GM13977 (cell line): ENCODE measurements at places on chromosomes 5 and 9.

DNA sequence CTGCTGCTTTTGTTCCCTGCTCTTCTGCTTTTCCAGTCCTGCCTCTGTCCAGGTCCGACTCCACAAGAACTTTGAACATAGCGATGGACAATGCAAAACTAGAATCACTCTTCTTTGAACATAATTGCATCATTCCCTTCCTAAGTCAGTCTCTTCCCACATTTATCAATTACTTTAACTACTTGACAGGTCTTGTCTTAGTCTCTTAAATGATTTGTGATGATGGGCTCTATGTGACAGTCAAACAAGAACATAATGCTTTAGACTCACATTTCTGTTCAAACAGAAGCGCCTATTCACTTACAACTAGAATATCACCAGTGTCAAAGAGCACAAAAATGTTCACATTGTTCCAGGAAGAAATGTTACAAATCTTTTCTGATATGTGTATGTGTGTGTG lies 278.1 kb downstream of the SH3GL2 start:
- DNase-seq, result no peak

GRCh38 chr9:136482046-136482792 lies 621 bp downstream of the SEC16A start:
- no peak for DNase-seq

GRCh38 chr5:123035360-123035917 lies 1.1 kb downstream of the PPIC start:
- peak; percentile 47 for DNase-seq

- no peak for DNase-seq
Observed at GRCh38 chr5:101811466-101811865, 484.6 kb downstream of the SLCO4C1 start.

- no peak for DNase-seq
Observed at GRCh38 chr5:14718778-14719177, 54.3 kb downstream of the OTULIN start.

GRCh38 chr9:109378316-109378715 lies 57.5 kb upstream of the EPB41L4B start:
- no peak for DNase-seq

GRCh38 chr9:86944796-86945727 lies 2.2 kb downstream of the GAS1 start:
- no peak for DNase-seq

DNA sequence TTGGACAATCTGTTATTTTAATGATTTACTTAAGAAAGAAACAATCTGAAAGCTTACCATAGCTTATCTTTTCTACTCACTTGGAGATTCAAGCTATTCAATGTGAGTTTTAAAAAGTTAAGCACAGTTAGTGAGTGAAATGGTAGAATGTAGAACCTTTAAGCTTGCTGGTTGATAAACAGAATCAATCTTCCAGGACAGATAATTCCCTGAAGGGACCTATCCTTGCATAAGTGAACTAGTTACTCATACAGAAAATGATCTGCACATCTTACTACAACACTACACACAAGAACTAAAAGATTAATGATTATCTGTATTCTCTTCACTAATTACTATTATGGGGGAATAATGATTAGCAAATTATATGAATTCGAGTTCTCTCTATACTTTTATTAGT lies 165.6 kb downstream of the PALM2AKAP2 start:
- no peak for DNase-seq

DNA sequence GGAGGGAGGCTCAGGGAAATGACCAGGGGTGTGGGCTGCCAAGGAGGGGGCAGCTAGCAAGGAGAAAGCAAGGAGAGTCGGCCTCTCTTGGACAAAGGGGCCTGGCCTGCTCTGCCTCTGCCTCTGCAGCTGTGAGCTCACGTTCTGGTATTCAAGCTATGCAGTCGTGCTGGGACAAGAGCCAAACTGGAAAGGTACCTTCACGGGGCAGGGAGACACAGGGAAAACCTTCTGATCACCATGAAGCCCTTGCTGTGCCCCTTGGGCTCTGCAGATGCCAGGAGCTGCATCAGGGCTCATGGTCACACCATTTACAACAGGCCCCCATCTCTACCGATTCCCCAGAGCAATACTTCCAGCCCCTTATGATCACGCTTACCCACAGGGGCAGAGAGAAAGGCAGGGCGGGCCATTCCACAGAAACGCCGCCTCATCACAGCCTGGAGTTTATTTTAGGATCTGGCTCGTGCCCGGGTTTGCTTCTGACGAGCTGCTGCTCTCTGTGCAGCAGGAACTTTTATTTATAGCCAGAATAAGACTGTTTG lies 63.2 kb downstream of the PRRT1B start:
- no peak for DNase-seq

DNA sequence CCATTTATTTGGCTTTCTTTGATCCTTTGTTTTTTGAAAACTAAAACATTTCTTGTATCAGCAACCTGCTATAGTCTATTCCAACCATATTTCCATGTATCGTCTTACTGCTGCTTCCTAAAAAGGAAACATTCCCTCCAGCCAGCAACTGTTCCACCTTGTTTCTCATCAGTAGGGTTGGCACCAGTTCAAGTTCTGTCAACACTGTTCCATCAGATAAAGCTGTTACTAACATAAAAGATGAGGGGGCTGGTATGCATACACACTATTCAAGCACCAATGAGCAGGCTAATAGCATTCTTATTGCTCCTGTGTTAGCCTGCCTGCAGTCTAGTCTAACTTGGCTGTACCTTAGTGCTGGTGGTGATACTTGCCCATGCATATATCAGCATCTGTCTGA lies 178.3 kb downstream of the CWC27 start:
- no peak for DNase-seq

GRCh38 chr5:94623011-94623410 lies 4.5 kb downstream of the SLF1 start:
- DNase-seq, result no peak

DNA sequence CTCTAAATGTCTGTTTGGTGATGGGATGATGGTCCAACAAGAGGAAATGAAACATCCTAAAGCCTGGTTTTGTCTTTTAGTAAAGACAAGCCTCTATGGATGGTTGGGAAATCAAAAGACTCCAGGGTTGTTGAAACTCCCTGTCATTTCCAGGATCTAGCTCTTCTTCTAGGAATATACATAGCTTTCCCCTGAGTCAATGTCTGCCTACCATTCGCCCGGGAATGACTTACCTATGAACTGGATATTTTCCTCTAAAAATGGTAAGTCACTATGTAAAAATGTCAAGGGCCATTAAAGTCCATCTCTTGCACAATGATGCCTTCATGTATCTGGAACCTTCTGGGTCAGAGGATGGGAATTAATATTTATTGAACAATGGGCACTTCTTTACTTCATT lies 11.1 kb upstream of the KIF12 start:
- no peak for DNase-seq

GRCh38 chr9:111966861-111967291 lies 70.3 kb downstream of the UGCG start:
- DNase-seq, result no peak

GRCh38 chr9:132769906-132770769 lies 99.9 kb downstream of the GTF3C4 start:
- DNase-seq, result peak; percentile 85

GRCh38 chr5:41882765-41883164 lies 12.5 kb upstream of the OXCT1 start:
- no peak for DNase-seq

DNA sequence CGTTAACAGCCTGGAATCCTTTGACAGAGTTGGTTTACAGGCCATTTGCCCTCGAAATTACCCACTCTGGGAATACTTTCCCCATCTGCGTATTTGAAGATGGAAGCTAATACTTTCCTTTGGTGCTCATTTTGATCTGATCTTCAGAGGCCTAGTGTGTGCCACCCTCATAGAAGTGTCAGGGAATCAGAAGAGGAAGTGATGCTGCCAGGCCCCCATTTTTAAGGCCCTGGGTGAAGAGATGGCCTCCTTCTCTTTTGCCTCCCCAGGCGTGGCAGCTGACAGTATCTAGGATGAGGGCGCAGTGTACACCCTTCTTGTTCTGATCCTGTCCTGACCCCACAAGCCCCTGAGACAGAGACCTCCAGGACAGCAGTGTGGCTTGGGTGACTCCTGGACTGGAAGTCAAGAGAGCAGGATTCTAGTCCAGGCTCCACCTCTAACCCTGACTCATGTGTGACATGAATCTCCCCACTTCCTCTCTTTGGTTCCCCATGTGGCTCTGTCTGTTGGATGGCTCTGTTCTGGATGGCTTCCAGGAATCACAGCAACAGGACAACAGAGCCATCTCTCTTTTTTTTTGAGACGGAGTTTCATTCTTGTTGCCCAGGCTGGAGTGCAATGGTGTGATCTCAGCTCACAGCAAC lies 27.8 kb downstream of the CSF1R start:
- no peak for DNase-seq

DNA sequence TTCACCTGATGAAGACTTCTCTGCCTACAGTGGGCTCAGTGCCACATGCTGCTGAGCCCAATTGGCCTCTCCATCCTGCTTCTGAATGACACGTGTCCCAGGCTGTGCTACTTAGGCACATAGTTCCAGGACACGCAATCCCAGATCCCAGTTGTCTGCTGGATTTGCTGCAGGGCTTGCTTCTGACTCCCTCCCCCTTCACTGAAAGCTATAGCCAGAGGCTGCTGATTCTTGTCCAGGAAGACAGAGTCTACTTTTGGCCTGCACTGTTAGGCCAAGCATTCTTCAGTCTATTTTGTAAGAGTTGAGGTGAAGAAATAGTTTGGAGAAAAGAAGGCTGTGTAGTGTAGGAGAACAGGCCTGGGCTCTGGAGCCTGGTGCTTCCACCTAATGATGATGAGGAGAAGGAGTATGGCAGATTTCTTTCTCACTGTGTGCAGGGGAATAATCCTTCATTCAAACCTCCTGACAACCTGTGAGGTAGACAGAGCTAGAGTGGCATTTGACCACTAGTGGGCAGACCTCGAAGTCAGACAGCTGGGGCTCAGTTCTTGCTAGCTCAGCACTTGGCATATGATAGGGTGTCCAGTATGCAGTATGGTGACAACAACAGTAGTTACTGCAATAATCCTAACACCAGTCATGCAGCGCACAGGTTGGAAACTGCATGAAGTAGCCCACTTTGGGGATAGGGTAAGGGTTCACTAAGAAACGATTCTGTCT lies 19.5 kb upstream of the ASPN start:
- DNase-seq, result peak; percentile 22

DNA sequence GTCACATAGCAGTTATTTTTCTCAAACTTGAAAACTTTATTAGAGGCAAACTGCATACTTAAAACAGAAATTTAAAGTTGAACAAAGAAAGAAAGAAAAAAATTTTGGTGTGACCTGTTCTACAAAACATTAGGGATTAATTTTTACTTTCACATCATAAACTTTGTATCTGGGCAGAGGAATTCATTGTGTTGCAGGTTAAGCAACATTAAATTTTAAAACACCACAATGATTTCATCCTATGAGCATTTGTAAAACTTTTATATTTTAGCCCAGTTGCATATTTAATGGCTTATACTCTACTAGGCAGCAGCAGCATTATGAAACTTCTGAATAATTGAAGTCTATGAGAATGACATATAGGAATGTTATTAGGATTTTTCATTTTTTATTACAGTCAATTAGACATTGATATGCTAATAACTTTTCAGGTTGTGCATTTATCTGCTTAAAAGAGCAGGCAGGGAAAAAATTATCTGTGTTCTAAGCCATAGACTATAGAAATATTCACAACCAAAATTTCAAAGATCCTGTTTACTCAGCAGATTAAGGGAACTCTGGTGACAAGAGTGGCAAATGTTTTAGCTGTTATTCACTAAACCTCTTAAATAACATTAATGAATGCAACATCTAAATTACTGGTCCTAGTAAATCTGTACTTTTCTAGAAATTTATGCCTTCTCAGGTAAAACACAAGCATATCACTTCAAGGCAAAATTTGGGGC lies 1088.5 kb upstream of the CDH6 start:
- DNase-seq, result no peak

DNA sequence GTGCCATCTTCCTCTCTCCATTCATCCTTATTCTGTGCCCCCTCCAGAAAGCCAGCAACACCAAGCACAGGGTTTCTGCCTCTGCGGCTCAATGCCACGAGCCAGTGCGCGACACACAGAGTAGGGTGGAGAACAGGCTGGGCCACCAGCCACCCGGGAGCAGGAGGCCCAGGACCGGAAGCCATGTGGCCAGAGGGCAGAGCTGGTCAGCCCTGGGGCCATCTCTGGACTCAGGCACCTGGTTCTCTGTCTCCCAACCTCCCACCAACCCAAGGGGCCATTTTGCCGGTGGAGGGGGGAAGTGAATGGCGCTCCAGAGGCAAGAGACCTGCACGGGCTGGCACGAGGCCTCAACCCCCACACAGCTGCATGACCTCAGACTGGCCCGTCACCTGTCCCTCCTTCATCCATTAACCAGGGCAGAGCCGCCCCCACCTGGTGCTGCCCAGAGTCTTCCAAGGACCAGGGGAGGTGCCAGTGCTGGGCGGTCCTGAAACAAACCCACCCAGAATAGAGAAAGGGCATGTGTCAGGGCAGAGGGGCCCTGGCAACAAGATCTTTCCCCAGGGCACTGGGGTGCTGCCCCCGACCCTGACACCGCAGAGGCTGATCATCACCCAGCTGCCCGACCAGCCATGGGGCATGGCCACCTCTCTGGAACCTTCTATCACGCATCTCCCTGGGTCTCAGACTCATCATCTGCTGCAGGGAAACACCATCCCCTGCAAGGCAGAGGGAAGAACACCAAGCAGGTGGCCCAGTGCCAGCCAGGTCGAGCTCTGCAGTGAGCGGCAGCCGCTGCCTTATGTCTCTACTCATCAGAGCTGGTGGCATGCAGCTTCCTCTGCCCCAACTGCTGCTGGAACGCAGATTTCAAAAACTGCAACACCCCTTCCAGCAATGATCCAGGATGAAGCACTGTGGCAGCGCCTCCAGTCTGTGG lies 11.9 kb downstream of the VAV2 start:
- DNase-seq, result peak; percentile 48

DNA sequence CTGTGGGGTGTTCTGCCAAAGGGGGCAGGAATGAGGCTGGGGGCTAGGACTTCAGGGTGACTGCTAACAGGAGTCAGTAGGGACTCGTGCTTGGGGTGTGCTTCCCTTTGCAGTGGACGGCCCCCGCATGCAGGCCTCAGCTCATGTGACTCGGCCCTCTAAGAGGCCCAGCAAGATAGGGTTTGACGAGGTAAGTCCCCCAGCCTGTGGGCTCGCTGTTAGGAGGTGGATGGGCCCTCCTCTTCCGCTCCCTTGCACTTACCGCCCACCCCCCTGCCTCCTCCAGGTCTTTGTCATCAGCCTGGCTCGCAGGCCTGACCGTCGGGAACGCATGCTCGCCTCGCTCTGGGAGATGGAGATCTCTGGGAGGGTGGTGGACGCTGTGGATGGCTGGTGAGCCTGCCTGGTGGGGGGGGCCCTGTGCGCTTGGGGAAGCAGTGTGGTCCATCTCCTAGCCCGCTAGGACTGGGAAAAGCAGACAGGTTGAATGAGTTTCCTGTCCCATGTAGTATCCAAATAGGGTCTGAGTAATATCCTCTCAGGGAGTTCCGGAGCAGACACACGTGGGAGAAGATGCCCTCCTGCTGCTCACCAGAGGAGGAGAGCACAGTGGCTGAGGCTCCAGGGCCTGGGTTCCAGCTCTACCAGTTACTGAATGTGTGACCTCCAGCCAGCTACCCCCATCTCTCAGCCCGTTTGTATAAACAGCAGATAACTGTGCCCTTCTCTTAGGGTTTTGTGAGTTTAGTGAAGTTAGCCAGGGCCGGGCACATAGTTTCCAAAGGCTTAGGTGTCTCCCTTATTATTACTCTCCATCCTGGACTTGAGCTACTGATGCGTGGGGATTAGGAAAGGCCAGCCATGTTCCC lies 8.2 kb downstream of the CERCAM start:
- no peak for DNase-seq
